Spinal cord (tissue), 10 donors: ENCODE measurements at places on chromosomes 12 and 14. TPM values are rescaled to one million over a fixed set of nuclear protein-coding genes. Genes with fewer than 3 reads are reported as not detected.
A peak's percentile ranks its signal among the peaks of the same experiment; 100 is the strongest.

The CS gene
- total RNA-seq = 179 TPM

The HCFC2 gene
- total RNA-seq = 50.7 TPM

The TMTC1 gene
- 40.8 TPM for total RNA-seq

The MANSC4 gene
- total RNA-seq = not detected

The LRRC10 gene
- total RNA-seq = not detected

GRCh38 chr12:52415870-52416750 is 10.0 kb upstream of the KRT82 start:
- peak; percentile 24 for DNase-seq

DNA sequence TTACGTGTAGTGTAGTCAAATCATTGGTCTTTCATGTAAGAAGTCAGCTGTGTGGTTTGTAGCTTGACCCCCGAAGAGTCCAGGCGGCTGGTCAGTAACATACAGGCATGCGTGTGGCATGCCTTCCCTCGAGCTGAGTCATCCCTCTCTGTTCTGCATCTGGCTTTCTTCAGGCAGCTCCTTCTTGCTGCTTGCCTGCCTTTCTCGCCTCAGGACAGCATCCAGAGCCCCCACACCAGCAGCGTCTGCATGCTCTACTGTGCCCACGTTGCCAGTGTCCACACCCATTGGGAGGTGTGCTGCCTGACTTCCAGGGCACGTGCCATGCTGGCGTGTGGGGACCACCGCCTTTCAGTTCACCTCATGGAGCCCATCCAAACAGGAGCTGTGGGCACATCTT is 96.8 kb downstream of the EP400 start:
- no peak for DNase-seq

GRCh38 chr14:69595336-69595735 is 16.1 kb upstream of the SUSD6 start:
- no peak for DNase-seq

- no peak for DNase-seq
These were observed 769.4 kb upstream of the USP15 start for GRCh38 chr12:61490526-61491498.

DNA sequence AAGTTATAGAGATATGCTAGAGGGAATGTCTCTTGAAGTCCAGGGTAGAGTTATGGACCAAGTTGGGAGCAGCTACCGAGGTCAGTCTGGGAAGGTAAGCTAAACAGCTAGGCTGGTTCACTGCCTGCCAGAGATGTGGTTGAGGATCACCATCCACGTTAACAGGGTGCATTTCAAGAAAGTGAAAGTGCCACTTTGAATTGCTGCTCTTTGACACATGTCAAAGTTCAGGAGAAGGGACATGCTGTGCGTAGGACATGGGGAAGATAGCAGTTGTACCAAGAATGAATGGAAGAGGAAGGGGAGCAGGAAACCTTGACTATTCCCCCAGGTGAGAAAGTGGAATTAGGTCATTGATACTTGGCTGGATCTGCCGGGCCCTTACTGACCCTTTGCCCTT is 49.5 kb downstream of the MAX start:
- DNase-seq = no peak

- no peak for DNase-seq
These were observed 56.2 kb upstream of the PTGR2 start for GRCh38 chr14:73795466-73795865.
